ENCODE measurements at places on chromosomes 11 and 22.

DNA sequence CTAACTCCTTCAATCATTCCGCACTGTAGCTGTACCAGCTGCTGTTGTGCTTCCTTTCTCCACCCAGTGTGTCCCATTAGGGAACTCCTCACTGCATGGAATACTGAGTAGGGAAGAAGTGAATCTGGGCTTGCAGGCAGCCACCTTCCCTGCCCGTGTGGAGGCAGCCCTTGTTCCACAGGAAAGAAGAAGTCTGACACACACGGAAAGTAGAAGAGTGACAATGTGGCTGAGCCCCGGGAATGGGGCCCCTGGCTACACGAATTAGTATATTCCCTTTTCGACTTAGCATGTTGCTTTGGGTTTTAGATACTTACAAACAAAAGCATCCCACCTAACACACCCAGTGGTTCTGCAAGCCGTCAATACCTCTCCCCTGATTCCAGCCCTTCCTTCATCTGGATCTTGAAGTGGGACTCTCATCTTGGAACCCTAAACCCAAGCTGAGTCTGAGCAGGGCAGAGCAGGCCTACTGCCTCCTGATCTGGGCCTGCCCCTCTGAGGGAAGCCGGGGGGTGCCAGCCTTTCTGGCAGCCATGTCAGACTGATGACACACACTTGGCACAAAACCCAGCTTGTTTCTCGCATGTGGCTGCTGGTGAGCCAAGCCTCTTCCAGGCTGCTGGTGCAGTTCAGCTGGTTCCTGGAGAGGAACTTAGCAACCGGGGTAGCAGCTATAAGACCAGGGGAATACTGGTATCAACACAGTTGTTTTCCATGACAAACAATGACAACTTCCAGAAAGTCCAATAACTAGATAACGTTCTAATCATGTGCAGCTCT lies 71.6 kb downstream of the C11orf58 start:
- DNase-seq: no peak

DNA sequence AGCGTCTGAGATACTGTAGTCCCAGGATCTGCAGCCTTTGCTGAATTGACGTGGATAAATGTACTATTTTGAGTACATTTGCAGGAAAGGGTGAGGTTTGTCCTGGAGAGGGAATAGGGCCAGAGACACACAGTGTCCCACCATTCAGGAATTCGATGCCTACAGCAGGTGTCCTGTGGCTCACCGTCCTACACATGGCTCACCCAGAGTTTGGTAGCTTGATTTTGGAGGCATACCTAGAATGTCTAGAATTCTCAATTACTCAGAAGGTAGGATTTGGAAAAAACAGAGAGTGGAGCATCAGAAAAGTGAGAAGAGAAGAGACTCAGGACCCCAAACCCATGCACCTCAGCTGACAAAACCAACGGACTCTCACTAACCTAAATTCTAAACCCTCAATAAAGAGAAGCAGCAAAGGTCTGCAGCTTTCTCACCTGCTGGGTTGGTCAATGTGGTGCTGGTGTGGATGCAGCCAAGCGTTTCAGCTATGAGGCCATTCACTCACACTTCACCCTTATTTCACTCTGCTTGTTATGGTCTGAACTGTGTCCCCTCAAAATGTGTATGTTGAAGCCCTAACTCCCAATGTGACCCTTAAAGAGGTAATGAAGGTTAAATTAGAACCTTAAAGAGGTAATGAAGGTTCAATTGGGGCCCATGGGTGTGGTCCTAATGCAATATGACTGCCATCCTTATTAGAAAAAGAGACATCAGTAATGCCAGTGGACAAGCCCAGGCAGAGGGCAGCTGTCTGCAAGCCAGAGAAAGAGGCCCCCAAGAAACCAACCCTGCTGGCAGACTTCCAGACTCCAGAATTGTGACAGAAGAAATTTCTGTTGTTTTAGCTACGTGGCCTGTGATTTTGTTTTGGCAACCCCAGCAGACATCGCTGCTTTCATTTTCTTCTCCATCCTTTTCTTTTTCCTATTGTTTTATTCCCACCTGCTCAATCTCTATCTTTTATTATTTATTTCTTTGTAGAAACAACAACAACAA lies 187.8 kb downstream of the SNX19 start:
- no peak for DNase-seq

GRCh38 chr11:78465169-78465942 lies 47.7 kb upstream of the GAB2 start:
- no peak for DNase-seq

- peak; percentile 30 for DNase-seq
These were observed 58.8 kb downstream of the CHRDL2 start for GRCh38 chr11:74672332-74672955.

DNA sequence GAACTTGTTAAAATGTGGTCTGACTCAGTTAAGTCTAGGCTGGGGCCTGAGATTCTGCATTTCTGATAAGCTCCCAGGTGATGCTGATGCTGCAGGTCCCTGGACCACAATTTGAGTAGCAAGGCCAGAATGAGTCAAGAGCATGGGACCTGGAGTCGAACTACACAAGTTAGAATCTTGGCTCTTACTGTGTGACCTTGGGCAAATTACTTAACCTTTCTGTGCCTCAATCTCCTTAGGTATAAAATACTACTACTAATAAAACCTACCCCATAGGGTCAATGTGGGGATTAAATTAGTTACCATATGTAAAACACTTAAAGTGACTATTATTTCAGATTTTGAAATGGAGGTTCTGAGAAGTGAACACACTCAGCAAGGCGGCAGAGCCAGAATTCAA lies 34.3 kb downstream of the GDPD5 start:
- no peak for DNase-seq

DNA sequence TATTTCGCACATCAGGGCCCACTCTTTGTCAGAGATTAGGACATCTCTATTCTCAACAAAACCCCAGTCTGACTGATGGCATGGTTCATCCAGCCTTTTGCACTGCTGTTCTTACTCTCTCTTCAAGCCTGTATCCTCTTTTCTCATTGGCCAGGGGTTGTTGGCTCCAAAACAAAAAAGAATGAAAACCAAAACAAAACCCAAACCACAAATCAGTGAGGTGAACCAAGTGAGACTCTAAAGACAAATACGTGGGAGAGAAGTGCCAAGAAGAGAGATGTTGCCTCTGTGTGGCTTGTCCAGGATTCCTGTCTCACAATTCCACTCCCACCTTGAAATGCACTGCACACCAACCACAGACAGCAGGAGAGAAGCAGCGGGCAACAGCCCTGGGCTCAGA lies 278.9 kb upstream of the NARS2 start:
- DNase-seq: no peak

DNA sequence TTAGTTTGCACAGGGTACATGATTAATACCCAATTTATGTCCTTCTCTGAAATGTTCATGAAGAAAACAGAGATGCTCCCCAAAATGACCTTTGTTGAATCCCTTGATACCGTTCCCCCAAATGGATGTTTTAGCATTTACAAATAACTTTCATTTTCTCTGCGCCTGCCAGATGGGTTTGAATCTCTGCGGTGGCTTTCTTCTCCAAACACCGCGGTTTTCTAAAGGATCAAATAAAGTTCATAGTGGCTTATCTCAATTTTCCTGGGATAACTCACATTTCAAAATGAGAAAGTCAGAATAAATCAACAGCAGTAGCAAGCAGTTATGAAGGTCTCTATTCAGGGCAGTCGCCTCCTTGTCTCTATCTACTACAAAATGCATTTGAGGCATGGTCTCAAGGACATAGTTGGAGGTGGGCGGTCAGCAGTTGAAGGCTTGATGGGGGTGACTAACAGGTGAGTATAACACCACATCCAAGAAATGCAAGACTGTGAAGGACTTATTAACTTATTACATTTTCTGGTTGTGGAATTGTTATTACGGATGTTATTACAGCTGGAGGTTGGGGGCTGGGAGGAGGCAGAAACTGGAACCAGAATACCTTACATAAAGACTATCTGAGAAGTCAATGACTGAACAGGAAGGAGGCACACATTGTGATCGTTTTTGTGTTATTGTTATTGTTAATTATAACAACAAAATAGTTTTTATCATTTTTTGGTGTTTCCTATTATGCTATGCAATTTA lies 1513.3 kb downstream of the FAM181B start:
- DNase-seq: no peak

GRCh38 chr11:102911758-102912481 lies 37.1 kb upstream of the MMP12 start:
- peak; percentile 80 for DNase-seq

- DNase-seq: no peak
These were observed 25.1 kb upstream of the FXYD6 start for GRCh38 chr11:117901601-117902000.

DNA sequence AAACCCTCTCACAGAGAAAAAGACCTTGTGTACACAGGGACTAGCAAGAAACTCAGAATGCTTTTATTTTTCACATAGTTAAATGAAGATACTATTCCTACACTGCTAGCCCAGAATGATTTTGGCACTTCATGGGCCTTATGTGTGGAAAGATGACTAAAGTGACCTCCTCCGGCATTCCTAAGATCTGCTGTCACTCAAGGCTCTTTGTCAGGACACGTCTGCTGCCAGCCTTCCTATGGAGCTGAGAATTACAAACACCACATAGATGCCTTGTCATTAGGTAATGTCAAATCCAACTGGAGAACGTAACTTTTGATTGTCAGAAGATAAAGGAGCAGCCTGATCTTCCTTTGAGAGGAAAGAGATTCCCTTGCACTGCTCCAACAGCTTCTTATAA lies 249.1 kb downstream of the FAT3 start:
- peak; percentile 76 for DNase-seq

DNA sequence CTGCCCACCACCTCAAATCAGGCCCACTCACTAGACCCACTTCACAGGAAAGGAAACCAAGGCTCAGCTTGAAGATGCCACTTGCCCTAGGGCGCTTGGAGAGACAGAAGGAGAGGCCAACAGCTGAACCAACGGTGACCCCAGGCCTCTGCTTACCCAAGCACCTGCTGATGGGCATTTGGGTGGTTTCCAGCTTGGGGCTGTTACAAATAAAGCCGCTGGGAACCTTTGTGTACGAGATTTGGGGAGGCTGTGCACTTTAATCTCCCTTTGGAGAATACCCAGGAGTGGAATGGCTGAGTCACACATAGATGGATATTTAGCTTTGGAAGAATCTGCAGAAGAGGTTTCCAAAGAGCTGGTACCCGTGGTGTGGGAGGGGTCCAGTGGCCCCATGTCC lies 50.9 kb upstream of the LINC01488 start:
- DNase-seq: no peak

- peak; percentile 88 for DNase-seq
These were observed 180.9 kb downstream of the KIF18A start for GRCh38 chr11:27926981-27927481.

DNA sequence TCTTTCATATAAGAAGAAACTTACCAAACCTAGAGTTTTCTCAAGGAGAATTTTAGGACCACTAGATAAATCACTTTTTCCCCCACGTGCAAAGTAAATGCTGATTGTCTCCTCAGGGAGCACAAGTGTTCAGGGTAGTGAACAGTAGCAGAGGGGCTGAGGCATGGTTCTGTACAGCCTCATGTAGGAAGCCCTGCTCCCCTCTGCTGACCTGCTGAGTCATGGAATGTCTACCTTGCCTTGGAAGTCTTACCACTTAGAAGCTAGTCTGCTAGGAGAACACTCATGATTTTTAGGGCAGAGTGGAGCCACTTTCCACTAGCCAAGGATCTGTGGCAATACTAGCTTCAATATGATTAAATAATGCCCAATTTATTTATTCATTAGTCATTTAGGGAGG lies 2120.6 kb upstream of the RAG2 start:
- peak; percentile 1 for DNase-seq

DNA sequence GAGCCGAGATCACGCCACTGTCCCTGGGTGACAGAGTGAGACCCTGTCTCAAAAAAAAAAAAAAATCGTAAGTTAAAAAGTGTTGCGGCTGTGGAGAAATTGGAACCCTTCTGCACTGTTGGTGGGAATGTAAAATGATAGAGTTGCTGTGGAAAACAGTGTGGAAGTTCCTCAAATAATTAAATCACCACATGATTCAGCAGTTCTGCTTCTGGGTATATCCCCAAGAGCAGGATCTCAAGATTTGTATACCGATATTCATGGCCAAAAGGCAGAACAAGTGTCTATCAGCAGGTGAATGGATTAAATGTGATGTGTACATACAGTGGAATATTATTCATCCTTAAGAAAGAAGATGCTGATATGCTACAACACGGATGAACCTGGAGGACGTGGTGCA lies 3.8 kb downstream of the SELENOO start:
- DNase-seq: no peak

DNA sequence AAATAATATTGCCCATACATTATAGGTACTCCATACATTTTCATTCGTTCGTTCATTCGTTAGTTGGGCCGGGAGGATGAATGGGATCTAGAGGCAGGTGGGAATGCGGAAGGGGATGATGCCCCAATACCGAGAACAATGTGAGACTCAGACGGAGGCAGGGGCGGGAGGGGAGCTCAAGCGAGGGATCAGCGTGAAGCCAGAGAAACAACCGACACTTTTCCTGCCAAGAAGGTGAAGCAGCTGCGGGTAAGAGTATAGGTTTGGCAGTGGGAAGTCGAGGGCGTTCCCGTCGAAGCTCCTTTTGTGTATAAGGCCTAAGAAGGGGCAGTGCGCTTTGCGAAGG lies 1.1 kb upstream of the ARHGEF17 start:
- DNase-seq: no peak

DNA sequence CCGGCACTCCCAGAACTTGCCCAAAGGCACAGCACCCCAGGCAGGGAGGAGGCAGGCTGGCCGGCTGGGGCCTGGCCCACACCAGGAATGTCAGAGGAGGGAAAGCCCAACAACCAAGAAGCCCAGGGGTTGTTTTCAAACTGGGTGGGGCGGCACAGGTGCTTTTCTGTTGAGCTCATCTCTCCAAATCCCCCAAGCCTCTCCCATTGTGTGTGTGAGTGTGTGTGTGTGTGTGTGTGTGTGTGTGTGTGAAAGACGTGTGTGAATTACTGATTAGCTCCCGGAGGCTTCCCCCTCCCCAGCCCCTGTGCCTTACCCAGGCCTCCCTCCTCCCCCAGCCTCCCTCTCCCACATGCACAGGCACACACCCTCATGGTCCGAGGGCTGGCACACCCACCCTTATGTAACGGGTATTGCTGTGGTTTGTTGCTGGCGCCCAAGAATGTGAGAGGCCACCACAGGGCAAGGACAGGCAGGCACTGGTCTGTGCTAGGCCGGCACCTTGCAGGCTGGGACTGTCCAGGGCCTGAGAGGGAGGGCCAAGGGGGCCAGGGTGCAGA lies 15.9 kb downstream of the TRIM29 start:
- peak; percentile 90 for DNase-seq

All from foreskin keratinocyte (primary cell).